Tibial nerve (tissue), 4 donors: ENCODE measurements at places on chromosomes 7 and 10.

- DNase-seq = no peak
Measured at GRCh38 chr10:128077155-128077875, 48.9 kb downstream of the MKI67 start.

DNA sequence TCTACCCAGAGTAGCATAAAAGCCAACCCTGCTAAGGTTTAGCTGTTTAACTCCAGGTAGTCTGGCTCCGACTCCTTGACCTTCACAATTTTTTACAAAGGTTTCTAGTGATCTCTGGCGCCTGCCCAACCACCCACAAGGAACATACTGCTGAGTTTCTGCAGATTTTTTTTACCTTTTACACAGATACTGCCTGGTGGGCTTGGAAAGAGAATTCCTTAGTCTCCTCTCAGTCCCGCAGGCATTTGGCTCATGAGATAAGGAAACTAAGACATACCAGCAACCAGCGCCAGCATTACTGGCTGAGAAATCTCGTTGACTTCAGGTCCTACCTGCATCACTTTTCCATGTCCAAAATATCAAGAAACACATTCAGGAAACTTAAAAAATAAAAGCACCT lies 51.1 kb upstream of the LYZL1 start:
- no peak for DNase-seq

DNA sequence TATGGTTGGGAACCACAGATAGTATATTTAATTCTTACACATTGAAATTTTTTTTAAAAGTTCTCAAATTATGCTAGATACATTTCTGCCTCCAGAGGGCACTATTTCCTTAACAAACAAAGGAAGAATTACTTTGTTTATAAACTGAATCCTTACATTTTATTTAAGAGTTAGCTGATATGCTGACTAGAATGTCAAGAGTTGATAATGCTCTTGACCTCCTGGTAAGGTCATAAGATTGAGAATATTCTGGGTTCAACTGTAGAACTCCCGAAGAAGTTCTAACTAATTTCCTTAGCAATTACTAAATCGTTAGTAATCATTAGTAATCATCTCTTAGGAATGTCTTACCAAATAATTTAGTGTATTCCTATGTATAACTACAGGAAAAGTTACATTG lies 95.3 kb upstream of the CYP26C1 start:
- peak; percentile 25 for DNase-seq

DNA sequence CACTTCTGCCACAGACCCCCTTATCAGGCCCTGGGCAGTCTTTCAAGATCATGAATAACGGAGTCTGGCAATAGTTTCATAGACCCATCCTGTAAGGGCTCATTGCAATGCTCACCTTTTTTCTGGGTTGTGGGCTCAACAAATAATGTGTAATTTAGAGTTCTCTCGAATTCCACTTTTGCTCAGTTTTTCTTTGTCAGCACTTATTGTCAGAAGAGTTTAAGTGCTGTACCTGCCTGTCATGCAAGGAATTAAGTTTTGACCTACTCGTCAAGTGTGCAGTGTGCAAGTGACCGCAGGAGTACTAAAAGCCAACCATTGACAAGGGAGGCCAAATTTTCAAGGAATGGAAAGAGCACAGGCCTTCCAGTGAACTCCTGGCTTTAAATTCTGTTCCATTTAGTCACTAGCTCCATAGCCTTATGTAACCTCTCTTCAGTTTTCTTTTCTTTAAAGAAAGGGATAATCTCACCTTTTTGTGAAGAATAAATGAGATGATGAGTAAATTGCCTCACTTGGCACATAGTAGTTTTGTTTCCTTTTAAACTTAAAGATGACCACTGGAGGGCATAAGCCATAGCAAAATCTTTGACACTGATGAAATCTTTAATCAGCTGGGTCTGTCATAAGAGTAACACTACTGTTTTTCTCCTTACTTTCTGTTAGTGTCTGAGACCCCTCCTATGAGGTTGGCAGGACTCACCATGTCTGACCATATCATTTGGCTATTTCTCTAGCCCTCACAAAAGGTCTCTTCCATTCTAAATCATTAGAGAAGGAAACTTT lies 313.3 kb downstream of the TYW1 start:
- DNase-seq = no peak

DNA sequence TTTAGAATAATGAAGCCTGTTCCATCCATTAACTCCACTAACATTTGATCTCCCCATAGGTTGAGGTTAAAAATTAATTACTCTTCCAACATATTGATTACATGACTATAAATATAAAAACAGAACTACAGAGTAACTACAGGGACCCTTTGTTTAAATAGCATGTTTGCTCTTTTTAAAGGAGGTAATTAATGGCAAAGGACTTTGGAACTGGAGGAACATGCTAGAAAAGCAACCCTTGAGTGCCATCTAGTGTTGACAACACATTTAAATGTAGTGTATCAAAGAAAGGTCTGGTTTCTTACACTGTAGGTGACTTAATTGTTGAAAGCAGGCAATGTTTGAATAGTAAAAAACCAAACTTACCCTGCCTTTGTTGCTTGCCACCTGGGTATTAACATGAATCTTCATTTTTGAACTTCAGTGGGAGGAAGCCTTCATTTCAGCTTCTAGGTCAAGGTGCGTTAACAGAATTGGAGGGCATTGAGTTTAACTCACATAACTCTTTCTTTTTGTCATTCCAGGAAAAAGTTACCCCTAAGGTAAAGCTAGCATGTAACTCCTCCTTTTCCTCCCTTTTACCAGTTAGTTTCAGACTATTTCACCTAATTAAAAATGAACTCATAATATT lies 52.6 kb upstream of the CAPZA2 start:
- no peak for DNase-seq

- no peak for DNase-seq
Measured at GRCh38 chr7:132782777-132783640, 206.7 kb upstream of the PLXNA4 start.

DNA sequence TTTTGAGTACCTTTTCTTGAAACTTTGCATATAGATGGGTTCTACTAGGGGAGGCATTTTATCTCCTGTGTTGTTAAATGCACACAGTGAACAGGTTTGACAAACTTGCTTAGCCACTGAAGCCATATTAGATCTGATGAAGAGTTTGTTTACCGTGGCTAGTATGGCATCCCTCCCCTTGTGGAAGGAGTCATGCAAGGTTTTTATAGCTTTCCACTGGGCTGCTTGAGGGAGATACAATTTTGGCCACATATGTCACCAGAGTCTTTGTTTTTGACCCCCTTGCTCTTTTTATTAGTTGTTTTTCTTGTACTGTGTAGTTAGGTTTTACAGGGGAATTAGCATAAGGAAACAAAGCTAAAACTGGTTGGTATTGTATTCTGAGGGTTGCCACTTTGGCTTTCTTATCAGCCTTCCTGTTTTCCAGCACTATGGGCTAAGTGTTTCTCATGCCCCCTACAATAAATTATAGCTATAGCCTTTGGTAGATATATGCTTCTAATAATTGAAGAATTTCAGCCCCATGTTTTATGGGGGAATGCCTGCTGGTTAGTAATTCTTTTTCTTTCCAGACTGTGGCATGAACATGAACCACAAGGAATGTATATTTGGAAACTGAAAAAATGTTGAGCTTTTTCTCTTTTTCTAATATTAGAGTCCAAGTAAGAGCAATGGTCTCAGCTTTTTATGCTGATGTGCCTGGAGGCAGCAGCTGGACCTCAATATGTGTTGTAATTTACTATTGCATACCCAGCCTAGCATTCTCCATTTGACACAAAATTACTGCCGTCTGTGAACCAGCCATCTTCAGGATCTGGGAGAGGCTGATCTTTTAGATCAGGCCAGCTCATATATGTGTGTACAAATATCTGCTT lies 18.4 kb upstream of the STEAP2 start:
- no peak for DNase-seq

DNA sequence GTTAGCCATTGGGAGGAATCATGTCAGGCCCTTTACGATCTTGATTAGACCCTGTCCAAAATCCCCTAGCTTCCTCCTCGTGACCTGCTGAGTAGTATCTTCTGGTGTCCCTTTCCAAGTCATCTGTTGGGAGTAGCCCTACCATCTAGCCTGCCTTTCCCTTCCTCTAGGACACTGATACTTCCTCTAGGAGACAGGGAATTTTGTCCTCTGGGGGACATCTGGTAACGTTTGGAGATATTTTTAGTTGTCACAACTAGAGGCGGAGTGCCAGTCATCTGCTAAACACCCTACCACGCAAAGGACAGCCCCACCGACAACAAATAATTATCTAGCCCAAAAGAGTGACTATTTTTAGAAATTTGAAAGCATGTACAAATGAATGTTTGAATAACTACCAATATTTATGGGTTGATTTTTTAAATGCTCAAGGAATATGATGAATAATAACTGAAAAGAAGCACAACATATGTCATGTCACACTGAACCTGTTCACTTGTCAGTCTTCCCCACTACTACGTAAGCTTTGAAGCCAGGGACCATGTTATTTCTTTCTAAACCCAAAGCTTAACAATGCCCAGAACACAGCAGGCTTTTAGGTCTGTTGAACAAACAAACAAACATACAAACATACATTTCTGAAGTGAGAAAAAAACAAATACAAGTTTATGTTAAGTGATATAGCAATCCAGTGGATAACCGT lies 105.9 kb downstream of the ARHGAP12 start:
- DNase-seq = no peak

DNA sequence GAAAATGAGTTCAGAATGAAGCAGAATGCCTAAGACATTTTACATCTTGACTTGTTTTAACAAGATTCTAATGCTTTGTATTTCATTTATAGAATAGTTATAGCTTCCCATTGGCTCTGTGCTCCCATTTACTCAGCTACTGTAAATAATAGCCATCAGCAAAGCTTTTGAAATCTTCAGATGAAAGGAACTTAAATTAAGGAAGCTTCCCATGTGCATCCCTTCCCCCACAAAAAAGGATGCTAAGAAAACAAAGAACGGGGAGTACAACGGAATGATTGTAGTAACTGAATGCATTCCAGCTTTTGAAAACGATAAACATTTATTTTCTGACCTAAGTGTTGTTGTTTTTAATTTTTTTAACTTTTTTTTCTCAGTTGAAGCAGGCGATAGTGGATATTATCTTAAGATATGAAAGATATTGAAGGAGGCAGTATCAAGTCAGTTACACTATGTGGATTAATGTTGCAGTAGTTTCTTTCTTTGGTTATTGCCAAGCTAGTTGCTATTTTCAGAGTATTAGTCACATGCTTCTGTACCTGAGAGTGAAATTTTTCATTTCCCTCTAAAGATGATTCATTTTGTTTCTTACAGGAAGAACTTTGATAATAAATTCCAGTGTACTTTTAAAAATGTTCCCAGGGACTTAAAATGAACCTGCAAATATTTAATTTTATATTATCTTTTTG lies 129.2 kb downstream of the KCND2 start:
- no peak for DNase-seq

DNA sequence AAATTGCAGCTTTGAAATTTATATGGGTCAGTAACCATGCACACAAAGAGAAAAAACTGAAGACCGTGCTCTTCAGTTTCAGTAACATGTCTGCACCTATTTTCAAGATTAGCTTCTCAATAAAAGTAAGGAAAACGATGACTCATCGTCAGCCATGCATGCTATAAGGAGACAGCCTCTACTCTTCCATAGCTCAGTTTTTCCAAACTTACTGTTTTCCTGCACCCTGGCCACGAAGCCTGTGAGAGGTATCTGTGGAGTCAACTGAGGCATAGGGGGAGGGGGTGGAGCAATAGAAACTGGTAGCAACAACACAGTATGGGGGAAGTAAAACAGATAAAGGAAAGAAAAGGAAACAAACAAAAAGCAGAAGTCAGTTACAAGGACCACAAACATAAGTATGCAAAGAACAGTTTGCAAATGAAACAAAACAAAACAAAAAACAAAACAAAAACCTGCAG lies 58.0 kb downstream of the PDSS1 start:
- no peak for DNase-seq

DNA sequence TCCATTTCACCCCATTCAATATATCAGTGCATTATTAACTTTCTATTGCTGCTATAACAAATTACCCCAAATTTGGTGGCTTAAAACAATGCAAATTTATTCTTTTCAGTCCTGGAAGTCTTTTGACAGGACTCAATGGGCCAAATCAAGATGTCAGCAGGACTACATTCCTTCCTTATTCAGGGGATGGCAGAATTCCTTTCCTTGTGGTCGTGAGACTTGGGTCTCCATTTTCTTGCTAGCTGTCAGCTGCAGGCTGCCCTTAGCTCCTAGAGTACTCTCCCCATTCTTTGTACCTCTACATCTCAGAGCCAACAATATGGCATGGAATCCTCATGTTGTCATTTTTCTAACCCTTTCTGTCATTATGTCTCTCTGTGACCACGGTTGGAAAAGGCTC lies 310.6 kb downstream of the HDAC9 start:
- DNase-seq = no peak

- no peak for DNase-seq
Measured at GRCh38 chr10:114811862-114812261, 9.7 kb upstream of the FHIP2A start.

GRCh38 chr7:19762631-19763030 lies 10.8 kb downstream of the TMEM196 start:
- DNase-seq = no peak

- DNase-seq = peak; percentile 23
Measured at GRCh38 chr7:195010-195829, 2.8 kb downstream of the FAM20C start.

DNA sequence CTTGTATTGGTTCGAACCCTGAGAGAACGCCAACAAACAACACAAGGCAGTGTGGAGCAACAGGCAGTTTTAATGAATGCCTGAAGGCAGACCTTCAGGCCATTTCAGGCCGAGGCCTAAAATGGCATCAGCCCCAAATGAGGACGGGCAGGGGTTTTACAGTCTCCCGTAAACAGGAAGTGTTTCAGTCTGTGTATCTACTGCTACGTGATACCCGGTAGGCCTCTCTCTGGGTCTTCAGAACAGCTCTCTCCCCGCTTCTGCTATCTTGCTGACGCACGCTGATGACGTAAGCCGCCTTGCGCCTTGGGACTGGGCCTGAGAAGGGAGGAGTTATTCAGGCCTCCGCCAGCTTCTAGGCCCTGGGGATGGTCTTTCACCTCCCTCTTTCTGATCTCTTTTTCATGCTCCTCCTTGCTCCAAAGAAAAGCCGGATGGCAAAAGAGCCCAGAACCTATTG lies 67.7 kb downstream of the ST8SIA6 start:
- peak; percentile 91 for DNase-seq

DNA sequence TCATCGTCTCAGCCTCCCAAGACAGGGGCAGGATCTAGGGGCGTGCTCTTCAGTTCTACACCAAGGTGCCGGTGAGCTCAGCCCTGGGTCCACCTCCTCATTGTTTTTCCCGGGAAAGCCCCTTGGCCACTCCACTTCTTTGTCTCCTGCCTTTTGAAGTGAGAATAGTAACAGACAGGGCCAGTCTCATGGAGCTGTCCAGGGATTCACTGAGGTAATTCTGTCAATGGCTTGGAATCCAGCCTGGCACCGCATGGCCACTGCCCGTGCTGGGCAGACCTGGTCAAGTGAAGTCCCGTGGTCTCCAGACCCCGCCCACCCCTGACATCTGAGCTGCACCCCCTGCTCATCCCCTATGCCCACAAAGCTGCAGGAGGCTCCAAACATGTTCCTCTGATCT lies 138.9 kb downstream of the TNS3 start:
- no peak for DNase-seq
